Posterior vena cava (tissue), 2 donors: ENCODE measurements at places on chromosomes 7 and 10.

- DNase-seq, result peak; percentile 86
Measured at GRCh38 chr7:17298840-17299482, 509 bp downstream of the AHR start.

DNA sequence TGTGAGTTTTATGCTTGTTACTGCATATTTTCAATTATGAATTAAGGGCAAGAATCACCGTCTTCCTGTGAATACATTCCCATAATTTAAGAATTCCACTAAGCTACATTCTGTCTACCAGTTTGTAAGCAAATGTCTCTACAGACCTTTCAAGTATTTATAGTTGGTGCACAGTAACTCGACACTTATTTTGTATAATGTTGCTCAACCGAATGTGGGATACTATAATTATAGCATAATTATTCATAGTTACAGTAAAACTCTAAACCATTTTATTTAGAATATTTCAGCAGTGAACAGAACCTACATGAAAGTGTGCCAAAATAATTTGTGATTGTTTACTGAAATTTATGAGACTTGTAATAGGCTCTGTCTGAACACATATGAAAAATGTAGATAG lies 17.3 kb upstream of the CUBN start:
- DNase-seq, result no peak

GRCh38 chr7:44306606-44307005 lies 18.8 kb downstream of the CAMK2B start:
- no peak for DNase-seq

- no peak for DNase-seq
Measured at GRCh38 chr7:137931823-137932222, 70.1 kb downstream of the CREB3L2 start.

DNA sequence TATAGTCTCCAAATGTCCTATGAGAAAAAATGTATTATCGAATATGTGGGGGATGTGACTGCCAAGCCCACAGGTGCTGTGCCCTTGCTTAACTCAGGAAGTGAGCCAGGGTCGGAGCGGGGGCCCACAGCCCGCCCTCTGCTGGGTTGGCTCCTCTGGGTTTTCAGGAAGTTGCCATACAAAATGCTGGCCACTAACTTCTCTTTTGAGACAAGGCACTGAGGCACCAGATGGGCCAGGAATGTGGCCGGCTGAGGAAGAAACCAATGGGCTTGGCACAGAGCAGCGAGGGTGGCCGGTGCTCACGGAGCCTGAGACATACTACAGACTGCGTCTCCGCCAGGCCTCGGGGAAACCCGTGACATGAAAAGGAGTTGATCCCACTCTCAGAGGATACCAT lies 58.9 kb downstream of the FAM53B start:
- DNase-seq, result peak; percentile 88

GRCh38 chr10:110413049-110413783 lies 84.5 kb upstream of the DUSP5 start:
- DNase-seq, result no peak
